ENCODE measurements at places on chromosomes 6 and 20. TPM values are rescaled to one million over a fixed set of nuclear protein-coding genes. Genes with fewer than 3 reads are reported as not detected.

SAMD10 gene
- total RNA-seq, result 0.28 TPM

FOXF2 gene
- total RNA-seq, result 3.8 TPM

RFX6 gene
- total RNA-seq, result not detected

ILRUN gene
- total RNA-seq, result 28.9 TPM

PLEKHG1 gene
- 2.7 TPM for total RNA-seq

CDSN gene
- total RNA-seq, result under 0.01 TPM

MRPL14 gene
- total RNA-seq, result 100.0 TPM

DNMT3B gene
- total RNA-seq, result 0.85 TPM

MOG gene
- total RNA-seq, result not detected

SRSF12 gene
- total RNA-seq, result 0.09 TPM

CENPW gene
- 6.0 TPM for total RNA-seq

KAT14 gene
- total RNA-seq, result 19.1 TPM

MYH7B gene
- total RNA-seq, result 0.18 TPM

C20orf202 gene
- total RNA-seq, result not detected

HACE1 gene
- total RNA-seq, result 18.1 TPM

SNRNP48 gene
- 11.9 TPM for total RNA-seq

DLGAP4 gene
- total RNA-seq, result 10.1 TPM

IRF4 gene
- total RNA-seq, result 0.65 TPM

FAM209B gene
- total RNA-seq, result not detected

LY6G6D gene
- not detected for total RNA-seq

ORC3 gene
- 21.3 TPM for total RNA-seq

RNF144B gene
- 0.28 TPM for total RNA-seq

FILIP1 gene
- total RNA-seq, result 0.14 TPM

PMEPA1 gene
- total RNA-seq, result 1.3 TPM

TRIM40 gene
- not detected for total RNA-seq

TRERF1 gene
- total RNA-seq, result 1.8 TPM

IL17F gene
- not detected for total RNA-seq

SUMO4 gene
- total RNA-seq, result 1.3 TPM

WFDC10B gene
- total RNA-seq, result 0.14 TPM

ANKRD66 gene
- not detected for total RNA-seq

DDX43 gene
- total RNA-seq, result 0.55 TPM

HLA-DRB5 gene
- not detected for total RNA-seq

TAP2 gene
- total RNA-seq, result 21.7 TPM

RIOK1 gene
- 21.1 TPM for total RNA-seq

C20orf204 gene
- total RNA-seq, result 0.92 TPM

GID8 gene
- 29.7 TPM for total RNA-seq

PDYN gene
- not detected for total RNA-seq

RIPPLY2 gene
- 0.28 TPM for total RNA-seq

ABHD16B gene
- not detected for total RNA-seq

CLIC1 gene
- total RNA-seq, result 547 TPM

SLC35D3 gene
- total RNA-seq, result not detected

POU5F1 gene
- 0.09 TPM for total RNA-seq

GRIK2 gene
- 3.5 TPM for total RNA-seq

RUNX2 gene
- 1.8 TPM for total RNA-seq

HSPA12B gene
- total RNA-seq, result 0.46 TPM

CD40 gene
- total RNA-seq, result 5.6 TPM

SEC23B gene
- total RNA-seq, result 49.6 TPM

ADISSP gene
- total RNA-seq, result 16.5 TPM

PRDM13 gene
- not detected for total RNA-seq

POPDC3 gene
- 8.2 TPM for total RNA-seq

NKX2-2 gene
- not detected for total RNA-seq

GPX5 gene
- total RNA-seq, result not detected

SYS1 gene
- 28.5 TPM for total RNA-seq

All from smooth muscle cell of bladder (primary cell).